Activated T-cell treated with anti-CD3 and anti-CD28 coated beads, Interleukin-2, amount 50 U/mL, for 48 hours (primary cell): ENCODE measurements at places on chromosomes 12 and 14.

- DNase-seq: no peak
Measured at GRCh38 chr12:12918781-12919389, 27.5 kb downstream of the GPRC5A start.

- DNase-seq: no peak
Measured at GRCh38 chr12:10716704-10717315, 6.3 kb downstream of the YBX3 start.

DNA sequence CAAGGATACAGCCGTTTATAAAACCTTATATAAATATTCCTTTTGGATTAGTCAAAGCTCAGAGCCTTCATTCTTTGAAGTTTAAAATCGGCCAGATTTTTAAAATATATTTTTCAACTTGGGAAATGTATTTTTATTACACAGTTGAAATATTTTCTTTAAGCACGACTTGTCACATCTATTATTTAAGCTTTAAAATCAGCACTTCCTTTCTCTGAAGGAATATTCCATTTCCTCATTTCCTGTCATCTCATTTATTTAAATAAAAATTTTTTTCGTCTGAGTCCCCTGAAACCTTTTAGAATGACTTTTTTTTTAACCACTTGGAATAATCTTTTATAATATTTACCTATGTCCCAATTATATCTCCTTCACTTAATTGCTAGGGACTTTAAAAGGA lies 107.5 kb upstream of the PDE3A start:
- no peak for DNase-seq

DNA sequence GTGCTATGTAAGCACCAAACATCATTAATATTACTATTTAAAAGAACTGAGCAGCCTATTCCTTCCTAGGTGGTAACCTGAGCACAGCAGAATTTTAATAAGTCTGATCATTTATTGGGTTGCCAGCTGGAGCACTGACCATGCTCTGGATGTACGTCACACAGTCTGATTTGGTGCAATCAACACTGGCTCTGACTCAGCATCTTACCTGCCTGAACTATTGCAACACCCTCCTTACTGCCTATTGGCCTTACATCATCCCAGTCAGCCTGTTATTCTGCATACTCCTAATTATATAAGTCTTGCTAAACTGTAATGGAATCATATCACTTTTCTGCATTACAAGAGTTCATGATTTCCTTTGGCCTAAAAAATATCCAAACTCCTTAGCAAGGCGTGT lies 149.7 kb downstream of the PTPRO start:
- no peak for DNase-seq

GRCh38 chr12:24562771-24563431 lies 386.0 kb downstream of the BCAT1 start:
- DNase-seq: peak; percentile 34

DNA sequence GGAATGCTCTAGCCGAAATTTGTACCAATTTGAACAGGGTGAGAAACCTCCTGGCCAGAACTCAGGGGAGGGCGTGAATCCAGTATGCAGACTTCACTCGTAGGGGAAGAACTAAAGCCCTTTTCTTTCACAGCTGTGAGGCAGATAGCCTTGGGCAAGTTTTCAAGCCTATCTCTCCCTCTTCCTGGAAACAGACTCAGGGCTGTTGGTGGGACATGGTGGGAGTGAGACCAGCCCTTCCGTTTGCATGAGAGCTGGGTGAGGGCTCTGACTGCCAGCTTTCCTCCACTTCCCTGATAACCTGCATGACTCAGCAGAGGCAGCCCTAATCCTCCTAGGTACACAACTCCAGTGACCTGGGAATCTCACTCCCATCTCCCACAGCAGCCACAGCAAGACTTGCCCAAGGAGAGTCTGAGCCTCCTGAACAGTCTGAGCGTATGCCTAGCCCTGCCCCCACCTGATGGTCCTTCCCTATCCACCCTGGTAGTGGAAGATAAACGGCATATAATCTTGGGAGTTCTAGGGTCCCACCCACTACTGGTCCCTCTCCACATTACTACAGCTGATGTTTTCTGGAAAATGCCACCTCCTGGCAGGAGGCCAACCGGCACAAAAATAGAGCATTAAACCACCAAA lies 170.1 kb upstream of the AMIGO2 start:
- no peak for DNase-seq

- DNase-seq: peak; percentile 73
Measured at GRCh38 chr12:12460935-12461922, 101.4 kb downstream of the DUSP16 start.

- peak; percentile 21 for DNase-seq
Measured at GRCh38 chr14:105700622-105701288, 174.4 kb downstream of the TMEM121 start.

DNA sequence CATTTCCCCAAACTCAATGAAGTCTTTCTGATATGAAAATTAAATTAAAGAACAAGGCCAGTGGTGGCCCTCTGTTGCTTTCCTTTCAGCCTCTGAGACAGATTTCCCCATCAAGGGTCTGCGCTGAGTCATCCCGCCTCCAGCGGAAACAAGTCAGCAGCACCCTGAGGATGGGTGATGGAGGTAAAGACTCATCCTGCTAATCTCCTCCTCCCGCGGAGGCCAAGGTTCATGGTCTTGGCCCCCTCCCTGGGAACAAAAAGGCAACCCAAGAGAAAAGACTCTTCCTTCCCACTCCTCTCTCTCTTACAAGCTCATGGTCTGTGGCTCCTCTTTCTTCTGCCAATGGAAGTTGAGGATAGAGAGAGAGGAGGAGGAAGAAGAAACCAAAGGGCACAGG lies 9.0 kb upstream of the NUMB start:
- DNase-seq: peak; percentile 88

GRCh38 chr12:49923880-49924556 lies 20.3 kb upstream of the FAIM2 start:
- DNase-seq: no peak

GRCh38 chr12:41940571-41940970 lies 204.1 kb downstream of the GXYLT1 start:
- DNase-seq: no peak

DNA sequence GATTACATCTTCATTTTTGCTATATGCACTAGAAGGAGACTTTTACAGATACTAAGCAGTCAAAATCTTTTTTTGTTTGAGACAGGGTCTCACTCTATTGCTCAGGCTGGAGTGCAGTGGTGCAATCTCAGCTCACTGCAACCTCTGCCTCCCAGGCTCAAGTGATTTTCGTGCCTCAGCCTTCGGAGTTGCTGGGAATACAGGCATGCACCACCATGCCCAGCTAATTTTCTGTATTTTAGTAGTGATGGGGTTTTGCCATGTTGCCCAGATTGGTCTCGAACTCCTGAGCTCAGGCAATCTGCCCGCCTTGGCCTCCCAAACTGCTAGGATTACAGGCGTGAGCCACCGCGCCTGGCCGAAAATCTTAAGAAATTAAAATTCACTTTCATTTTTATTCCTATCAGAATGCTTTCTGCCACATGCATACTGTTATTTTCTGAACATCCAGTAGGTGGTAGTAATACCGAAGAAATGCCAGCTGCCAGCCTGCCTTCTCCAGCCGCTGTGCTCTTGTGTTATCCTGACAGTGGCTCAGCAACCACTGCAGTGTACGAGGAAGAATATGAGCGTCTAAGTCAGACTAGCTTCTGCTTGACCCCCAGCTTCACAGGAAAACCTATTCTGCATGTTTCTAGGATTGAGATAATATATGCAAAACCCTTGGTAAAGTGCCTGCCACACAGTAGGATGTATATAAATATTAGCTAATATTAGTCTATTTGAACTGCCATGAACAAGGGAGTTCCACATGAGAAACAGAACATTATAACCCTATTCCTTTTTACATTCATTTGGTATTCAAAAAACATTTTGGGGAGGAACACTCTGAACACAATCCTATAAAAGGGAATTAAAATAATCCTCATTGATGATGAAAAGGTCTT lies 54.2 kb downstream of the RPAP3 start:
- DNase-seq: peak; percentile 53

- peak; percentile 47 for DNase-seq
Measured at GRCh38 chr14:72518809-72519377, 375.0 kb downstream of the DPF3 start.

- peak; percentile 19 for DNase-seq
Measured at GRCh38 chr14:85529803-85530574, at the start of gene FLRT2. FLRT2 (plus strand) TSS chr14:85530144; CDS start chr14:85621515, 91,371 bp downstream.

DNA sequence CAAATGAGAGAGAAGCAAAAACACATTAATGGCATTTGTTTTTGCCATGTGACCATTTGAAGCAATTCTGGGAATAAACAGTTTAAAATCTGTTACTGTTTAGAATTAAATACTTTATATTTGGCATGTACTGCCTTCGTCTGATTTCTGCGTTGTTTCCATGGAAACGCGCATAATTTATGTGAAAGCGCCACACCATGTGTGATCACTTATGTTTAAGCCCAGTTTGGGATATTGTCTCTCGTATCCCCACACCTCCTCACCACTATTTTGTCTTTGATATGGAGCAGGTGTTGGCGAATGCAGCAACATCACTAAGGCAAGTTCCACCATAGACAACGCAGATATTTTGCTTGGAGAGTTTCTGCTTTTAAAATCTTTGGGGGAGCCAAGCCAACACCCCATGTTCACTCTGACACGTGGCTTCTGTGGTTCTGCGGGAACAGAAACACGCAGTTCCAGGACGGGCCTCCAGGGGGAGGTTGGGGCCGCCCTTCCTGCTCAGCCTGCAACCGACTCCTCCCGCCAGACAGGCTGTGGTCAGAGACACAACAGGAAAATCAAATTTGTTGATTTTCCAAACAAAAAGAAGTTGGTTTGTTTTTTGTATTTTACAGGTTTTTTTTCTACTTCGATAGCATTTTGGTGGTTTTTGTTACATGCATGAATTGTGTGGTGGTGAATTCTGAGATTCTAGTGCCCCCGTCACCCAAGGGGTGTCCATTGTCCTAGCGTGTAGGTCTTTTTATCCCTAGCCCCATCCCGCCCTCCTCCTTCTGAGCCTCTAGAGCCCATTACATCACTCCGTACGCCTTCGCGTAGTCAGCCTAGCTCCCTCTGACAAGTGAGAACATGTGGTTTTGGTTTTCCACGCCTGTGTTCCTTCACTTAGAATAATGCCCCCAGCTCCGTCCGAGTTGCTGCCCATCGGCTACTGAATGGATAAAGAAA lies 101.9 kb upstream of the SFSWAP start:
- DNase-seq: peak; percentile 66

GRCh38 chr14:26917086-26917485 lies 319.3 kb upstream of the NOVA1 start:
- no peak for DNase-seq

DNA sequence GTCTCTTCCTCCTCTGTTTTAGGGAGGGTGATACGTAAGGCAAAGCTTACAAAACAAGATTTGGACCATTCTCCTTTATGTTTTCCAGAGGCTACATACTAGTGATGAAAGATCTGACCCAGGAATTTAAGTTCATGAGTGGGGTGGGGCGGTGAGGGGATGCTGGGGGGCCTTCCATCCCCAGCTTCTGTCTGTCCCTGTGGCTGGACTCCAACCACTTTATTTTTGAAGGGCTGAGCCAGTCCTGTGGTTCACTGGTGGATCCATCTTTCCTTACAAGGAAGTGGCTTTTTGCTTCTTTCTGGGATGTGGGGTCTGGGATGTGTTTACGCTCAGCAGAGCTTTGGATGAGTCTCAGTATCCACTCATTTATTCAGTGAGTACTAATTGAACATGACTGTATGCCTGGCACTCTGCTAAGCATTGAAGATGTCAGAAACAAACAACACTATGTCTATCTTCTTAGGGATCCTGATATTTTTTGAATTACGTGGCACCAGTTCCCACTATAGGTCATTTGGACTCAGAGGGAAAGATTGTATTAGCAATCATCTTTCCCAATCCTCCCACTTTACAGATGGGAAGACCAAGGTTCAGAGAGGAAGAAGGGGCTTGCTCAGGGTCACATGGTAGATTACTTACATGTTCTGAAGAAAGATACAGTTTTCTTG lies 291.8 kb upstream of the TBX3 start:
- no peak for DNase-seq

DNA sequence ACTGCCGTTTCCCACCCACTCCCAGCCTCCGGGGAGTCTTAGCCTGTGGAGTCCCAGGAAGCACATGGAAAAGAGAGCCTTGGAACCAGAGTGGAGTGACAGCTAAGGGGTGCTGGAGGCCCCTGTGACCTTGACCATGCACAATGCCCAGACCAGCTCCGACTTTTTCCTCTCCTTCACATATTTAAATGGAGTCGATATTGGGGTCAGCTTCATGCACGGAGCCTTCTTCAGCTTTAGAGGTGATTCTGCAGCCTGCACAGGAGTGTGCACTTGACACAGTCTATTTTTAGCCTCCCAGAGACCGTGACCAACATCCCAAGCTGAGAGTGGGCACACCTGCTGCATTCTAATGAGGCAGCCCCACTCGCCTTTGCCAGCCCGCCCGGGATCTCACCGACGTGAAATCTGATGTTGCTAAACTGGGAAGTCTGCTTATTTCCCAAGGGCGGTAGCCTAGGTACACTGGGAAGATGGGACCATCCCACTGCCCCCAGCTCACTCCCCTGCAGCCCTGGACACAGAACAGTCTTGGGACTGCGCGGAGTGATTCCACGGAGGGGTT lies 47.5 kb downstream of the PRMT8 start:
- no peak for DNase-seq

DNA sequence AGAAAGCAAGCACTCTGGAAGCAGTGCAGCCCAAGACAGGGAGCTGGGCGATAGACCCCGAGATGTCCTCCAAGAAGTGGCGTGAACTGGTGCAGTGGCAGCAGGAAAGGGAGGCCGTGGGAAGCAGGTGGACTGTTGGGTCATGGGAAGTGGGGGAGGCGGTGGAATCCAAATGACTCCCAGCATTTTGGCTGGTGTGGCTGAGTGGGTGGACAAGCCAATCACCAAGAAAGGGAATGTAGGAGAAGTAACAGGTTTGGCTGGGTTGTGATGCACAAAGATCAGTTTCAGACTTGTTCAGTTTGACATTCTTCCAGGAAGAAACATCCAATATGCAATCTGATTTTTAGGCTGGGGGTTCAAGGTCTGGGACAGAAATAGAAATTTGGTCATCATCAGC lies 46.0 kb upstream of the KTN1 start:
- DNase-seq: no peak

GRCh38 chr12:31342286-31342685 lies 16.3 kb upstream of the SINHCAF start:
- DNase-seq: no peak

- no peak for DNase-seq
Measured at GRCh38 chr12:117298648-117299225, 62.7 kb downstream of the NOS1 start.
